Hair follicular keratinocyte (primary cell): ENCODE measurements at places on chromosomes 6 and 20. TPM values are rescaled to one million over a fixed set of nuclear protein-coding genes. Genes with fewer than 3 reads are reported as not detected.

CRNKL1 gene
- 13.3 and 16.4 TPM in 2 replicates for total RNA-seq

DOK5 gene
- not detected in 2 replicates for total RNA-seq

CLPSL2 gene
- not detected in 2 replicates for total RNA-seq

IRAK1BP1 gene
- total RNA-seq: 2.4 and 2.7 TPM in 2 replicates

ZNF512B gene
- 5.4 and 6.8 TPM in 2 replicates for total RNA-seq

GSTA3 gene
- not detected in 2 replicates for total RNA-seq

TSHZ2 gene
- total RNA-seq: 0.84 and 4.2 TPM in 2 replicates

AVP gene
- total RNA-seq: not detected in 2 replicates

SYNDIG1 gene
- total RNA-seq: 0.27 and 5.9 TPM in 2 replicates

MOG gene
- total RNA-seq: not detected in 2 replicates

DEFB124 gene
- total RNA-seq: not detected in 2 replicates

PPP1R16B gene
- not detected in 2 replicates for total RNA-seq

EPB41L1 gene
- 0.34 and 2.4 TPM in 2 replicates for total RNA-seq

MOCS1 gene
- total RNA-seq: 6.2 and 7.4 TPM in 2 replicates

LY6G6D gene
- not detected in 2 replicates for total RNA-seq

TOP1 gene
- total RNA-seq: 19.1 and 19.2 TPM in 2 replicates
